ENCODE measurements at places on chromosomes 1 and 21.

GRCh38 chr1:2330519-2331199, 60.7 kb downstream of the MORN1 start:
- DNase-seq, result no peak

GRCh38 chr1:242055749-242056320, 56.9 kb upstream of the MAP1LC3C start:
- no peak for DNase-seq

GRCh38 chr1:109490029-109490933, 3.6 kb upstream of the CYB561D1 start:
- peak; percentile 51 for DNase-seq

- DNase-seq, result no peak
These were observed 175.9 kb downstream of the DPYD start for GRCh38 chr1:97744977-97745376.

GRCh38 chr21:15557925-15558324, 171.9 kb upstream of the USP25 start:
- DNase-seq, result no peak

GRCh38 chr1:161402446-161402845, 34.8 kb upstream of the CFAP126 start:
- no peak for DNase-seq

- DNase-seq, result no peak
These were observed 92.9 kb upstream of the TTC39A start for GRCh38 chr1:51423073-51423821.

- no peak for DNase-seq
These were observed 372.8 kb upstream of the DAB1 start for GRCh38 chr1:57796616-57797015.

DNA sequence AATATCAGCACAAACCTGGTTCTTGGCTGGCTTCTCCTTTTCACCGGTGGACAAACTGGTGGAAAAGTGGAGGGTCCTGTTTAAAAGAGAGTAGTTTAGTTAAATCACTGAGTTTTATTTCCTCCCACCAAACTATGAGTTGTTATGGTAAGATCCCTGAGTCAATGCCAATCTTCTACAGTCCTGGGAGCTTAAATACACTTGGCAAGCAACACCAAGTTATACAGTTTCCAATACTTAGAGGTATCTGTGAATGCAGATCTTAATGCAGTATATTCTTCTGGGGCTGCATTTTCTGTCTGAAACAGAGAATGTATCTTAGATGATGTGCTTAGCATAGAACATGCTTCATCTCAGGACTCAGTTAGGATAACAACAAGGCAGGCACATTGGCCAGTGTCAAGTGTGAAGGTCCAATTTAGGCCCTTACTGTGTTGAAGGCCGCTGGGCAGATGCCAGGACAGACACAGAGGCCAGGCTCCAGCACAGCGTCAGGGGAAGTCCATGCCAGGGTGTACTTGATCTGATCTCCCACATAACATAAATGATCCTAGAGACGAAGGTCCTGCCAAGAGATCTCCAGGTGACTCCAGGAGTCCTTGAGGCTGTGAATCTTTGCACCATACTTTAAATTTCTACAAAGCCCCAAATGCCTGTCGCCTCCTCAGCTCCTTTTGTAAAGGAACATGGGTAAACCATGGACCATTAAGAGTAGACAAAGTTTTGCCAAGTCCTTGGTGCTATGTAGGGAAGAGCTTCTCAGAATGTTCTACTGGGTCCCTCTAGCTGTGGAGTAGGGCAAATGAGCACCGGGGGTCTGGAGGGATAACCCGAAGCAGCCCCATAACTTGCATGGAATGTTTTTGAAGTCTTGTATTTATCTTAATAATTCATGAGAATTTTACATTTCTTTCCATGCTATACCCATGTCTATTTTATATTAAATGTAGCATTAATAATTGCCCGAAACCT, 76.8 kb downstream of the KCNJ15 start:
- DNase-seq, result no peak

GRCh38 chr1:19835578-19835977, 20.5 kb upstream of the RNF186 start:
- DNase-seq, result no peak

- no peak for DNase-seq
These were observed 865.4 kb downstream of the LTN1 start for GRCh38 chr21:28127175-28127785.

DNA sequence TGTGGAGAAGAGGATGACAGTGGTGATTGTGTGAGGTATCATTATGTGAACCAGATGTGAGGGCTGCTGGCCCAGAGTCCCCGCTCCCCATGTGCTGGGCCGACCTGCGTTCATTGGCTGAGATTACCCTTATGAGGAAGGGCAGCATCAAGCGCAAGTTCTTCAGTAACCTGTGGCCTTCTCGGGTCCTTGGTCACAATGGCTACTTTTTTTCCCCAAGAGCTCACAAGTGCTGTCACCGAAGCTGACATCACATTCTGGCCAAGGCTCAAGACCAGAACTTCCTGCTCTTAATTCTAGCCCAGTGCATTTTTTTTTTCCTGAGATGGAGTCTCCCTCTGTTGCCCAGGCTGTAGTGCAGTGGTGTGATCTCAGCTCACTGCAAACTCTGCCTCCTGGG, 262.9 kb downstream of the RHOU start:
- no peak for DNase-seq

DNA sequence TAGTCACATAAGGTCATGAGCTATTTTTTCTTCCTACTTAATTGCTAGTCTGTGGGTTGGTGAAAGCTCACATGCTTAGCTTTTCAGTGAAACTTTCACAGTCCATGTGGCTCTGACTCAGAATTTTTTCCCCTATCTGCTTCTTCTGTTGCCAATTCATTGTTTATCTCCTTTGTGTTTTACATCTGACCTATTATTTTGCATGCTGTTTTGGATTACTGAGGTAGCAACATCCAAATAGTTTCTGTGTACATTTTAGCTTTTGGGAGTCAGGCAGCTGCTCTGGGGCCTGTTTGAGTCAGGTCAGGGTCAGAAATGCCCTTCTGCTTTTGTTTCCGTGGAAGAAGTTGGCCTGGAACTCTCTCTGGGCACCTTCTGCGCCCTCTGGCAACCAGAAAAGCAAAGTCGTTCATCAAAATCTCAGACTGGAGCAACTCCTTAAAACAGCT, 40.0 kb downstream of the ROR1 start:
- no peak for DNase-seq

DNA sequence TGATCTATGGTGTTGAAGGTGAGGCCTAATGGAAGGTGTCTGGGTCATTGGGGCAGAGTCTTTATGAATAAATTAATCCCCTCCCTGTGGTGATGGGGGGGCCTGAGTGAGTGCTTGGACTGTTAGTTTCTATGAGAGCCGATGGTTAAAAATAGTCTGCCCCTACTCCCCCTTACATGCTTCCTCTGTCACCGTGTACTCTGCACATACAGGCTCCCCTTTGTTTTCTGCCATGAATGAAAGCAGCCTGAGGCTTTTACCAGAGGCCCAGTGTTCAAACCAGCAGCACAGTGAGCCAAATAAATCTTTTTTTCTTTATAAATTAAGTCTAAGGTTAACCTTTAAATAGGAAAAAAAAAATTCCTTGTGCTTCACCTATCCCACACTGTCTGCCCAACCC, 657.0 kb downstream of the AMY1C start:
- DNase-seq, result no peak

GRCh38 chr1:224259986-224260385, 70.0 kb downstream of the NVL start:
- DNase-seq, result no peak

- no peak for DNase-seq
These were observed at the start of gene INSRR for GRCh38 chr1:156858959-156859522. INSRR (minus strand) TSS chr1:156859117; CDS start chr1:156858621, 496 bp downstream.

- no peak for DNase-seq
These were observed 20.5 kb downstream of the SZRD1 start for GRCh38 chr1:16387201-16388188.

- DNase-seq, result no peak
These were observed 31.4 kb downstream of the IFI16 start for GRCh38 chr1:159040893-159041724.

DNA sequence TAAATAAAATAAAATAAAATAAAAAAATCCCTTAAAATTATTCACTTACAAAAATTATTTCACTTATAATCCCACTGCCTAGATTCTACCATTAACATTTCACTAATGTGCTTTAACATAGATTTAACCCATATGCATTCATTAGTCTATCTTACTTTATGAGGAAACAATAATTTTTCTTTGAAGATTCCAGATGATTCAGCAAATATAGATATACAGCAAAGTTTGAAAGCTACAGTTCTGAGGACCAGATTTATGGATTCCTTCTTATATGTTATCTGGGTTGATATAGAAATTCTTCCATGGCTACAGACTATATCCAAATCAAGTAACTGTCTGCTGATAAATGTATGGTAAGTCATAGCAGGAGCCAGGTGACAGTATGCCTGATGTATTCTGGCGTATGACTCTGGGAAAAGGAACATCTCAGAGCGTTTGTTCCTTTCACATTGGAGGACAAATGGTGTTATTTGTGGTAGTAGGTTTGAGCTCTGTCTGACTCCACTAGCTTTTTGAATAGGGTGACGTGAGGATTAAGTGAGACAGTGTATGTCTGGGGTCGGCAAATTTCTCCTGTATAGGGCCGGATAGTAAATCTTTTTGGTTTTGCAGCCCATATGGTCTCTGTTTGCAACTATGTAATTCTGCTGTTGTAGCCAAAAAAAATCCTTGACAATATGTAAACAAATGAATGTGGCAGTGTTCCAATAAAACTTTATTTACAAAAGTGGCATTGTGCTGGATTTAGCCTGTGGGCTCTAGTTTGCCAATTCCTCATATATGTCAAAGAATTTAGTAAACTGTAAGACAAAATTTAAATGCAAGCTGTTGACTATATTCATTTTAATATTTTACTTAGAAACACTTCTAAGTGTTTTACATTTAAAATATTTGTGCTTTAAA, 9.3 kb downstream of the MAP3K21 start:
- DNase-seq, result no peak

DNA sequence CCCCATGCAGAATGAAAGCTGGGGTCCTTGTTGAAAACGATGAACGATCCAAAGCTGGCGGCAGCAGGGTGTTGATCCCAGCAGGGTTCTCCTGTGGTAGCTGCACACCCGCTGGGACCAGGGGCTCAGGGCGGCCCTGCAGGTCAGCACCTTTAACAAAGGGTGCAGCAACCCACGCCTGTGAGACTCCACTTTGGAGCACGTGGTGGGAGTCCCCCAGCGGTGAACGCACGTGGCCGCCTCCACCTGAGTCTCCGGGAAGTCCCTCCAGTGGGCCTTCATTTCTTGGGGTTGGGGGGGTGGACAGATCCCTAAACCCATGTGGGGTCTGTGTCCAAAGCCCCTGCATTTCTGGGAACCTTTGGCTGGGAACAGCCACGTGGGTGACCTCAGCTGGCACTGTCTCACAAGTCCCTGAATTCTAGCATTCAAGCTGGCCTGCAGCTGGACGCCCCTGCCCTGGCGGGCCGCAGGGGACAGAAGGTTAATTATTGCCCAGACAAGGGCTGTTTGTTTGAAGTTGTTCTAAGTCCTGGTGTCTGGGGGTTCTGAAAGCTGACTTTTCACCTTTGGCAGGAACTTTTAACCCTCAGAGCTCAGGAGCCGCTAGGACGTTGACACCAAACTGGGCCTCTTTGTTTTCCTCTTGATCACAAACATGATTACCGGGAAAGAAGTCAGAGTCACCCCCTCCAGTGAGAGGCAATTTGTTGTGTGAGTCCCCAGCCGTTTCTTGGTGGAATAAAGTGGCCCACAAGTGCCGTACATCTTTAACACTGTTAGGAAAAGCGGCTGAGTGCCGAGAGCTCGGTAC, 64.5 kb downstream of the COL18A1 start:
- DNase-seq, result no peak

GRCh38 chr1:200035956-200036618, 8.6 kb downstream of the NR5A2 start:
- DNase-seq, result no peak

GRCh38 chr1:60017508-60018205, 55.9 kb downstream of the C1orf87 start:
- DNase-seq, result no peak

DNA sequence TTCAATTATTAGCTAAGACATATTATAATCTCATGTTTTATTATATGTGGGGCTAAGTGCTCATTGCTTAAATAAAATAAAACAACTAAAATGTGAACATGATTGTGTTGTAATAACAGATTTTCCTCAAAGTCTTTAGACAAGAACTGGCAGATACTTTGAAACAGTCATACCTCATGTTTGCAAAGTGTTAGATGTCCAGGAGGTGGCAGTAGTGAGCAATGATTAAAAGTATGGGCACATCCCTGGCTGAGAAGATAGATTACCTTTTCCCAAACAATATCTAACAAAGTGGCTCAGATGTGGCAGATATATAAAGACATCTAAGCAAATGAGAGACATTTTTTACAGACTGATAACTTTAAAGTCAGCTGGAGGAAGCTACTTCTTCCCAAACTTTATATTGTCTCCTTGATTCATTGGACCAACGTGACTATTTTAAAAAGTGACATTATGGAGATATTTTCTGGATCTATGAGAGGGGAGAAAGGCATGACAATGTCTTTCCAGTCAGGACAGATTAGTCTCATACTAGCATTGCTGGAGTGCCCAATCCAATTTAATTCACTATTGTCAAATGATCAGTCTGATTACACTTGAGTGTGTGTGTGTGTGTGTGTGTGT, 269.8 kb downstream of the S1PR1 start:
- peak; percentile 7 for DNase-seq

- DNase-seq, result peak; percentile 21
These were observed 8.1 kb upstream of the TADA1 start for GRCh38 chr1:166884040-166884642.

- DNase-seq, result no peak
These were observed 22.1 kb upstream of the SH3D21 start for GRCh38 chr1:36284061-36284460.

Measured in stimulated activated naive B cell treated with anti-CD40 and anti-IgM and Interleukin-4, amounts not matched to agents 10 μg/mL and 1 μg/mL and 100 μg/mL, for 72 hours (primary cell).